ENCODE measurements at places on chromosomes 5 and 9. TPM values are rescaled to one million over a fixed set of nuclear protein-coding genes. Genes with fewer than 3 reads are reported as not detected.

ASTN2 gene
- total RNA-seq = 6.9 TPM

GRCh38 chr5:160152901-160153300 is 33.7 kb upstream of the PWWP2A start:
- H3K4me1 ChIP-seq = no peaks in the 10 kb centered on the region
- no peaks in the 10 kb centered on the region for H3K27me3 ChIP-seq
- H3K4me3 ChIP-seq = no peak overlapping the region
- DNase-seq = no peak
- no peaks in the 10 kb centered on the region for H3K36me3 ChIP-seq
- no peak overlapping the region for H3K27ac ChIP-seq

GRCh38 chr9:124320062-124320973 is 62.6 kb downstream of the NEK6 start:
- H3K4me1 ChIP-seq = peaks cover 8% of the 10 kb centered on the region
- H3K36me3 ChIP-seq = peaks cover 59% of the 10 kb centered on the region
- H3K27me3 ChIP-seq = no peaks in the 10 kb centered on the region
- H3K27ac ChIP-seq = no peak overlapping the region
- DNase-seq = no peak

DNA sequence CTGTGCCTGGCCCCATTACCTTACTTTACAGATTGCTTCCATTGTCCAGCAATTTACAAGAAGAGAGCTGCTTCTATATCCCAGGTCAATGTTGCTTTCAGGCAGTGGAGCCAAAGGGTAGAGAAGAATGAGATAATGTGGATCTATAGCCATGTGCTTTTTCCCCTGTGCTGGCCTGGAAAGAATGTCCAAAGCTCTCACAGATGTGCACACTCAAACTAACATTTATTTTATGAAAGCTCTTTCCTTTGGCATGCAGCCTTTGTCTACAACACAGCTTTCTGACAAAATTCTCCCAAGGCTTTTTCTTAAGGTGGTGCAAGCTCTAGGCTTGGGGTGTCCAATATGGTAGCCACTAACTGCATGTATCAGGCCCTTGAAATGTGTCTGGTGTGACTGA is 217.3 kb downstream of the LRRC70 start:
- H3K27ac ChIP-seq = no peak overlapping the region
- H3K36me3 ChIP-seq = no peaks in the 10 kb centered on the region
- H3K4me3 ChIP-seq = no peak overlapping the region
- H3K4me1 ChIP-seq = no peaks in the 10 kb centered on the region
- no peak for DNase-seq

- no peak overlapping the region for H3K27ac ChIP-seq
- H3K36me3 ChIP-seq = no peaks in the 10 kb centered on the region
- H3K27me3 ChIP-seq = peaks cover 10% of the 10 kb centered on the region
- peaks cover 13% of the 10 kb centered on the region for H3K4me1 ChIP-seq
- no peak for DNase-seq
- H3K4me3 ChIP-seq = no peak overlapping the region
These were observed 31.7 kb upstream of the BASP1 start for GRCh38 chr5:17185773-17186172.

- peak; percentile 77 for DNase-seq
- H3K27ac ChIP-seq = no peak overlapping the region
- H3K36me3 ChIP-seq = no peaks in the 10 kb centered on the region
- H3K27me3 ChIP-seq = no peaks in the 10 kb centered on the region
- no peaks in the 10 kb centered on the region for H3K4me1 ChIP-seq
These were observed 66.1 kb downstream of the KLHL3 start for GRCh38 chr5:137669811-137670210.

- no peaks in the 10 kb centered on the region for H3K36me3 ChIP-seq
- no peak for DNase-seq
- no peak overlapping the region for H3K27ac ChIP-seq
- H3K4me3 ChIP-seq = no peak overlapping the region
- H3K4me1 ChIP-seq = no peaks in the 10 kb centered on the region
- no peaks in the 10 kb centered on the region for H3K27me3 ChIP-seq
These were observed 13.1 kb upstream of the IGFBPL1 start for GRCh38 chr9:38437193-38437823.

- H3K36me3 ChIP-seq = no peaks in the 10 kb centered on the region
- H3K27ac ChIP-seq = no peak overlapping the region
- DNase-seq = no peak
- no peaks in the 10 kb centered on the region for H3K4me1 ChIP-seq
- no peak overlapping the region for H3K4me3 ChIP-seq
- no peaks in the 10 kb centered on the region for H3K27me3 ChIP-seq
These were observed 38.5 kb upstream of the NR4A3 start for GRCh38 chr9:99782962-99783718.

- no peak for DNase-seq
- H3K4me3 ChIP-seq = no peak overlapping the region
- H3K27me3 ChIP-seq = no peaks in the 10 kb centered on the region
- no peak overlapping the region for H3K27ac ChIP-seq
These were observed 562.9 kb upstream of the FTMT start for GRCh38 chr5:121288781-121289180.

DNA sequence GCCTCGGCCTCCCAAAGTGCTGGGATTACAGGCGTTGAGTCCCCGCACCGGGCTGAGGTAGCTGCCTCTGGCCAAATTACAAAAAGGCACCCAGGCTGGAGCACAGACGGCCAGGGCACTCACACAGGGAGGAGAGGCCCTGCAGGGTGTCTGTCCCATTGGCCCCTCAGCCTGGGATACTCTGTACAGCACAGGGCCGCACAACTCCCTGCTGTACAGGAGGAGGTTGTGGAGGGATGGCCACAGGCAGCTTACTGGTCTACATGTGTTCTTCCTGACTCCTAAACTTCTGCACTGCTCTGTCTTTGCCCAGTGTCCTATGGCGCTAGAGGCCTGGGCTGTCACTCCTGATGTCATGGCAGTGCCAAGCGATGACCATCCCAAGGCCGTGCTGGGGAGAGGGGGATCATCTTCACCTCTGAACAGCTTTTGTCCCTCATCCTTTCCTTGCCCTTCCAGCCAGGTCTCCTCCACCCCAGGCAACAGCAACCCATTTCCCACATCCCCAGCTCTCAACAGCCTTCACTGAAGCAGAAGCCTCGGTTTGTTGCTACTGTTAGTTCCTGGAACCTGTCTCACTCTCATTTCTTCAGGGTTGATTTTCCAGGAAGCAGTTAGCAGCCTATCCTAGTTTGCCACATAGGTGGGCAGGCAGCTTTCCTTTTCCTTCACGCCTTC is 1.8 kb upstream of the CNOT6 start:
- H3K4me3 ChIP-seq = no peak overlapping the region
- peaks cover 30% of the 10 kb centered on the region for H3K4me1 ChIP-seq
- no peak for DNase-seq
- H3K27me3 ChIP-seq = no peaks in the 10 kb centered on the region
- no peaks in the 10 kb centered on the region for H3K36me3 ChIP-seq
- no peak overlapping the region for H3K27ac ChIP-seq

DNA sequence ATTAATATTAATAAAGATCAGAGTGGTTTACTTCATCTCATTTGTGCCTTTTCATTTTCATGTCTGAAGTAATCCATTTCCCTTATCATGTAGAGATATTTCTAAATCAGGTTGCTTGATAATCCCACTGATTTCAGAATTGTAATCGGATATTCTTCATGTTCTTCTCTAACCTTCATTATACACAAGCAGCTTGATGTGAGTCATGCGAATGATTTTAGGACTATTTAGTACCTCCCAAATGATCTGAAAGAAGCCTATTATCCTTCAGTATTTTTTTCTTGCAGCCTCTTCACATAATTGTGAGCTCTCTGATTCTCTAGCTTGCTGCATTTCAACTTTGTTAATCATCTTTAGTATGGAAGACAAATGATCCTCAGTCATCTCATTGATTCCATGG is 182.0 kb downstream of the GIN1 start:
- H3K27ac ChIP-seq = no peak overlapping the region
- H3K4me3 ChIP-seq = no peak overlapping the region
- H3K36me3 ChIP-seq = peaks cover 15% of the 10 kb centered on the region

DNA sequence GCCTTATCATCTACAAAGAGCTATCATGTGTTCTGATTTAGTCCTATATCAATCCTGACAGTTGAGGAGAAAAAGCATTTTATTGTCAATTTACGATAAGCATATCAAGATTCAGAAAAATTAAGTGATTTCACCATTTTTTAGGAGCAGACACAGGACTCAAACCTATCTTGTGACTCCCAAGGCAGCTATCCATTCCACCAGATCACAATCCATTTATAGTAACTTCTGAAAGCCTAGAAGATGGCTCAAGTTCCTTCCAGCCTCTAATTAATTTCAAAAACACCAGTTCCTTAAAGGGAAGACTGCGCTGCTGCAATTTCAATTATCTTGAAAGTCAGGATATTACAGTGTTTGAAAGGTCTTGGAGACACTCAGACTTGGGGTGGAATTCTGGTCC is 114.3 kb downstream of the EPB41L4A start:
- H3K27me3 ChIP-seq = no peaks in the 10 kb centered on the region
- DNase-seq = no peak
- H3K4me1 ChIP-seq = no peaks in the 10 kb centered on the region
- H3K4me3 ChIP-seq = no peak overlapping the region
- H3K36me3 ChIP-seq = no peaks in the 10 kb centered on the region
- H3K27ac ChIP-seq = no peak overlapping the region

Measured in esophagus muscularis mucosa (tissue), 4 donors.